Chondrocyte (in vitro differentiated cells): ENCODE measurements at places on chromosomes 5 and 9.
A peak's percentile ranks its signal among the peaks of the same experiment; 100 is the strongest.

- peaks cover 4% of the 10 kb centered on the region for H3K36me3 ChIP-seq
- H3K27ac ChIP-seq: no peak overlapping the region
- no peaks in the 10 kb centered on the region for H3K27me3 ChIP-seq
- no peak overlapping the region for H3K4me3 ChIP-seq
Observed at GRCh38 chr5:89191374-89191773, 308.4 kb upstream of the MEF2C start.

GRCh38 chr5:115377468-115378217, 81.2 kb upstream of the CCDC112 start:
- H3K27me3 ChIP-seq: peaks cover 2% of the 10 kb centered on the region
- H3K4me3 ChIP-seq: no peak overlapping the region
- peaks cover 11% of the 10 kb centered on the region for H3K4me1 ChIP-seq
- H3K36me3 ChIP-seq: no peaks in the 10 kb centered on the region
- DNase-seq: no peak

- no peaks in the 10 kb centered on the region for H3K36me3 ChIP-seq
- H3K4me3 ChIP-seq: no peak overlapping the region
- no peak for DNase-seq
- peaks cover 15% of the 10 kb centered on the region for H3K4me1 ChIP-seq
Observed at GRCh38 chr5:126918615-126918957, 111.8 kb downstream of the MARCHF3 start.

- no peaks in the 10 kb centered on the region for H3K27me3 ChIP-seq
- H3K4me3 ChIP-seq: no peak overlapping the region
Observed at GRCh38 chr9:109739760-109740159, 40.2 kb upstream of the PALM2AKAP2 start.

GRCh38 chr5:126471247-126471646, 48.0 kb downstream of the GRAMD2B start:
- no peak overlapping the region for H3K4me3 ChIP-seq
- no peak for DNase-seq
- peak overlapping the region; percentile 67 for H3K27ac ChIP-seq
- no peaks in the 10 kb centered on the region for H3K27me3 ChIP-seq

DNA sequence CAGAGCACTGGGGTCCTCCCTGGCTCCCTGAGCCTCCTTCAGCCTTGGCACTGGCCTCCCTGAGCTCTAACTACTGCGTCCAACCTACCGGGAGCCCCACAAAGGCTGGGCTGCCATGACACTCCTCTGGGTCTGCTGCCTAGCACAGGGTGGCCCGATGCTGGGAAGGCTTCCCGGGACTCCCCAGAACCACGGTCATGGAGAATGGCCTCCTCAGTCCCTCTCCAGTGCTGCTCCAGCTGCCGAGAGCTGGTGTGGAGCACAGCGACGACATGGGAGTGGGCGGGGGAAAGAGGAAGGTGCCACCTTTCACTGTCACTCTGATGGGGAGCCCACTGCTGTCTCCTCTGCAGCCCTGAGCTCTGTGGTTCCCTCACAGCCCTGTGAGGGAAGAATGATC, 61.5 kb upstream of the RNF130 start:
- no peak overlapping the region for H3K4me3 ChIP-seq
- H3K27ac ChIP-seq: no peak overlapping the region
- DNase-seq: peak; percentile 76
- peaks cover 11% of the 10 kb centered on the region for H3K27me3 ChIP-seq
- H3K4me1 ChIP-seq: peaks cover 9% of the 10 kb centered on the region
- H3K36me3 ChIP-seq: no peaks in the 10 kb centered on the region

DNA sequence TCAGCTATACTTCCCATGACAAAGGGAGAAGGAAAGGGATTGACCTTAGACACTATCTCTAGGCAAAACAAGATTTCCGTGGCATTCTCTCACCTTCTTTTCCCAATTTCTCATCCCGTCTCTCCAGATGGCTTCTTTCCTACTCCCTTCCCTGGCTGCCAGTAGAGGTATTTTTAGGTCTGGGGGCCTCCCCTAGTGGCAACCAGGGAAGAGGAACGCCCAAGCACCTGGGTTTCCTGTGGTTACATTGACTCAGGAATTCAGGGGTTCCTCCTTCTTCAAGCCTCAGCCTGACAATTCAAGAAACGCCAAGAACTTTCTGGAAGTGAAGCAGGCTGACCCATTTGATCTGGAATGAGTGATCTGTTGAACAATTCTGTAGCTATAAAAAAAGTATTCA, 111.5 kb upstream of the OSMR start:
- DNase-seq: no peak
- no peaks in the 10 kb centered on the region for H3K27me3 ChIP-seq
- no peak overlapping the region for H3K4me3 ChIP-seq
- no peaks in the 10 kb centered on the region for H3K36me3 ChIP-seq
- H3K4me1 ChIP-seq: no peaks in the 10 kb centered on the region

DNA sequence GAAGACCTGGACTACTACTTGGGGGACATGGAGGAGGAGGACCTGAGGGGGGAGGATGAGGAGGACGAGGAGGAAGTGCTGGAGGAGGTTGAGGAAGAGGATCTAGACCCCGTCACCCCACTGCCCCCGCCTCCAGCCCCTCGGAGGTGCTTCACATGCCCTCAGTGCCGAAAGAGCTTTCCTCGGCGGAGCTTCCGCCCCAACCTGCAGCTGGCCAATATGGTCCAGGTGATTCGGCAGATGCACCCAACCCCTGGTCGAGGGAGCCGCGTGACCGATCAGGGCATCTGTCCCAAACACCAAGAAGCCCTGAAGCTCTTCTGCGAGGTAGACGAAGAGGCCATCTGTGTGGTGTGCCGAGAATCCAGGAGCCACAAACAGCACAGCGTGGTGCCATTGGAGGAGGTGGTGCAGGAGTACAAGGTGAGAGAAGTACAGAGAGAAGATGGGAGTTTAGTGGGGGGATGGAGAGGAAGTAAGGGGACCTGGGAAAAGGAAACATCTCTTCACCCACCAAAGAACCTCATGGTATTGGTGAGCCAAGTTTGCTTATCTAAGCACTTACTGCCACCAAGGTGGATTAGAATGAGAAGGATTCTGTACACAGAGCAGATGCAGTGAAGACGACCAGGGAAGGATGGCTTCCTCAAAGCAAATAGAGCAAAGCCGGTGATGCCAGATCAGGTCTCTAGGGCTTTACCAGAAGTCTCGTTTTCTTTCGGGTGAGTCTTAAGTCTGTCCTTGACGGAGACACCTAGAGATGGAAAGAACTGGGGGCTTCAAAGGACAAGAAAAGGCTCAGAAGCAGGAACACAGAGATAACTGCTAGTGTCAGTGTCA, 1.5 kb downstream of the TRIM41 start:
- peaks cover 2% of the 10 kb centered on the region for H3K36me3 ChIP-seq
- H3K4me1 ChIP-seq: peaks cover 35% of the 10 kb centered on the region
- no peaks in the 10 kb centered on the region for H3K27me3 ChIP-seq
- H3K27ac ChIP-seq: peak overlapping the region; percentile 97
- no peak for DNase-seq
- peak overlapping the region; percentile 92 for H3K4me3 ChIP-seq

DNA sequence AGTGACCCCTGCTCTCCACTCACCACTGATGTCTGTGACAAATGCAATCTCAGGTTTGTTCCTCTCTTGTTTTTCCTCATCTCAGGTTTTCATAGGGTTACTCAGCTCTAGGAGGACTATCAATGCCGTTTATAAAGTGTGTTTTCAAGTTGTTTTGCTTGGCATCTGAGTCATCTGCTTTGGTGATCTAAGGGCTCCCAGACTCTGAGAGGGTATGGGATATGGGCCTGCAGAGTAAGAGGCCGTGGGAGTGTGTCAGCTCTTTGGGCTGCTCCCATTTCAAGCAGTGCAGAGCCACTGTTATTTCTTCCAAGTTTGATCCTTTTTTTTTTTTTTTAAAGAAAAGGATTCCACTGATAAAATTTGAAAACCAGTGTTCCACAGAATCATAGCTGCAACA, 46.3 kb downstream of the NNT start:
- no peak overlapping the region for H3K4me3 ChIP-seq
- peaks cover 17% of the 10 kb centered on the region for H3K36me3 ChIP-seq
- peak overlapping the region; percentile 94 for H3K27ac ChIP-seq

- peaks cover 8% of the 10 kb centered on the region for H3K27me3 ChIP-seq
- peaks cover 5% of the 10 kb centered on the region for H3K4me1 ChIP-seq
- H3K36me3 ChIP-seq: no peaks in the 10 kb centered on the region
- no peak for DNase-seq
Observed at GRCh38 chr5:33934176-33934575, 2.0 kb upstream of the RXFP3 start.

DNA sequence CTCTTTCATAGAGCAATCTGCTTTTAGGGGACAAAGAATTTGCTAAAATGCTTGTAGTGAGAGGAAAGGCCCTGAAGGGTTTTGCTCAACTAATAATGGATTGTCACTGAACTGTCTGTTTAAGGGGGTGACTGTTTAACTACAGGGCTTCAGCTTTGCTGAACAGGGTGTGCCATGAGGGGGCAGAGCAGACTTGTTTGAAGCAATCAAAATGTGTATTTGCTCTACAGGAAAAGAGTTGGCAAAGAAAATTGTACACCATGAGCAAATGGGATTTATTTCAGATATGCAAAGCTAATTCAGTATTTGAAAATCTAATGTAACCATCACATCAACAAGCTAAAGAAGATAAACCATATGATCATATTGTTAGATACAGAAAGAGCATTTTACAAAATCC, 154.3 kb downstream of the GABRG2 start:
- H3K27ac ChIP-seq: no peak overlapping the region
- DNase-seq: no peak
- H3K27me3 ChIP-seq: no peaks in the 10 kb centered on the region

DNA sequence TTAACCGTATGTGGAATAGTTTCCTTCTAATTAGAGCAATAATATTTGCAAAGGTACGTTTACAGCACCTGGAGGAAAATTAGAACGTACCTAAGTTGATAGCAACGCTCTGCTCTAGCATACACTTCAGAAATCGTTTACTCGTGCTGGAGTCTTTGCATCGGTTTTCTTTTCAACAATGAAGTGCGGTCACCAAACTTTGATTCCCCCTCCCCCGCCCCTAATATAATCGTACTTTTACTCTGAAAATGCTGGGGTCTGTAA, 506 bp downstream of the ADAMTS19 start:
- no peaks in the 10 kb centered on the region for H3K36me3 ChIP-seq
- peak overlapping the region; percentile 80 for H3K4me3 ChIP-seq
- no peak overlapping the region for H3K27ac ChIP-seq
- no peak for DNase-seq

DNA sequence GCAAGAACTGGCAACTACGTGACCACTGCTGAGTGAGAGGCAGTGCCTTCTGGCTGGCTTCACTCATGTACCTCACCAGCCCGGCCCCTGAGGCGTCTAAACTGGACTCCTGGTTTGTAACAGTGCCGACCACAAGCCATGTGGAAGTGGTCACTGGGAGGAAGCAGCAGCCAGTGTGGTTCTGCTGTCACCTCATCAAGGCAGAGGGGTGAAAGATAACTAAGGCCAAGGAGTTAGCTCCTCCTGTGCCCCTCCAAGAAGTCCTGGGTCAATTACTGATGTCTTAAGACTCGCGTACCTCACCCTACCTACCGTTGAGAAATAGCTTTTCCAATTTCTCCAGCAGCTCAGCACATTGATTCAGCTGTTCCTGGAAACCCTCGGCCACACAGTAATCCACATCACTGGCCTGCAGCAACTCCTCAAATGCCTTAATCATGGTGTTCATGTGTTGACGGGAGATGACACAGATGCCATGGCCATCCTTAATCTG, 142.9 kb downstream of the CDK5RAP2 start:
- no peak overlapping the region for H3K4me3 ChIP-seq
- no peaks in the 10 kb centered on the region for H3K27me3 ChIP-seq
- DNase-seq: no peak

GRCh38 chr9:111940697-111941096, 44.1 kb downstream of the UGCG start:
- H3K27me3 ChIP-seq: no peaks in the 10 kb centered on the region
- peaks cover 11% of the 10 kb centered on the region for H3K36me3 ChIP-seq
- H3K27ac ChIP-seq: no peak overlapping the region
- H3K4me1 ChIP-seq: peaks cover 33% of the 10 kb centered on the region
- H3K4me3 ChIP-seq: no peak overlapping the region
- no peak for DNase-seq

GRCh38 chr9:98020476-98021145, 35.9 kb upstream of the NANS start:
- no peak for DNase-seq
- H3K27me3 ChIP-seq: no peaks in the 10 kb centered on the region
- H3K4me3 ChIP-seq: no peak overlapping the region
- peaks cover 3% of the 10 kb centered on the region for H3K4me1 ChIP-seq
- H3K36me3 ChIP-seq: peaks cover 22% of the 10 kb centered on the region
- no peak overlapping the region for H3K27ac ChIP-seq

- peaks cover 33% of the 10 kb centered on the region for H3K36me3 ChIP-seq
- DNase-seq: no peak
- no peaks in the 10 kb centered on the region for H3K27me3 ChIP-seq
- H3K4me3 ChIP-seq: no peak overlapping the region
- H3K4me1 ChIP-seq: peaks cover 17% of the 10 kb centered on the region
- no peak overlapping the region for H3K27ac ChIP-seq
Observed at GRCh38 chr9:122857815-122858214, 29.4 kb upstream of the PDCL start.

GRCh38 chr5:139014726-139015125, 139.6 kb upstream of the LRRTM2 start:
- H3K4me3 ChIP-seq: no peak overlapping the region
- no peaks in the 10 kb centered on the region for H3K27me3 ChIP-seq
- H3K4me1 ChIP-seq: peaks cover 6% of the 10 kb centered on the region
- peaks cover 12% of the 10 kb centered on the region for H3K36me3 ChIP-seq

GRCh38 chr5:125376059-125376641, 629.7 kb upstream of the ZNF608 start:
- peaks cover 6% of the 10 kb centered on the region for H3K4me1 ChIP-seq
- H3K4me3 ChIP-seq: no peak overlapping the region
- H3K36me3 ChIP-seq: no peaks in the 10 kb centered on the region
- DNase-seq: no peak
- no peak overlapping the region for H3K27ac ChIP-seq
- H3K27me3 ChIP-seq: no peaks in the 10 kb centered on the region

DNA sequence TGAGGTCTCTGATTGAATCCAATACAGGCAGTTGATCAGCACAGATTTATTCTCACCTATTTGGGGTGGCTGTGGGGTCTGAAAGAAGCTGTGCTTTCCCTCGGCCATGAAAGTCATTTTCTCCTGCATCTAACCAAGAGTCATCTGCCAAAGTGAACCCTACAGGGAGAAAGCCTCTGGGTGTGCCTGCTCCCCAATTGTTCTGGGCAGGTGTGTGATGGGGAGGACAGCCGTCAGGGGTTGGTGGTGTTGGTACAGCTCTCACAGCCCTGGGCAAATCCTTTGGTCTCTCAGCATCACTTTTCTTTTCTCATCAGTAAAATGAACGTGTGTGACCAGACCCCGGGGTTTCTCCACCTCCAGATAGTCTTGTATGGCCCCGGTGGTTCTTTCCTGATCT, 2.5 kb downstream of the PHF2 start:
- H3K4me1 ChIP-seq: peaks cover 63% of the 10 kb centered on the region
- H3K27ac ChIP-seq: no peak overlapping the region
- no peak overlapping the region for H3K4me3 ChIP-seq
- H3K27me3 ChIP-seq: no peaks in the 10 kb centered on the region
- no peak for DNase-seq
- H3K36me3 ChIP-seq: no peaks in the 10 kb centered on the region
